ENCODE measurements at places on chromosomes 2 and 18. TPM values are rescaled to one million over a fixed set of nuclear protein-coding genes. Genes with fewer than 3 reads are reported as not detected.

STPG4 gene
- total RNA-seq: not detected

GRCh38 chr18:26458526-26459232, 89.7 kb downstream of the KCTD1 start:
- 0 out of 2 replicates have a peak overlapping the region, but pooled peaks have one; percentile 10 for H3K27ac ChIP-seq
- no peak for DNase-seq
- H3K27me3 ChIP-seq: peaks cover 9% of the 10 kb centered on the region
- no peak overlapping the region for H3K4me3 ChIP-seq
- H3K4me1 ChIP-seq: peaks cover 28% of the 10 kb centered on the region

MGAT4A gene
- total RNA-seq: 6.7 TPM

SLC5A7 gene
- total RNA-seq: not detected

KCNIP3 gene
- 2.1 TPM for total RNA-seq

GRCh38 chr18:59051470-59052165, 88.1 kb upstream of the SEC11C start:
- no peak for DNase-seq
- H3K27ac ChIP-seq: no peak overlapping the region
- no peaks in the 10 kb centered on the region for H3K36me3 ChIP-seq
- H3K4me3 ChIP-seq: no peak overlapping the region
- no peaks in the 10 kb centered on the region for H3K27me3 ChIP-seq

DNA sequence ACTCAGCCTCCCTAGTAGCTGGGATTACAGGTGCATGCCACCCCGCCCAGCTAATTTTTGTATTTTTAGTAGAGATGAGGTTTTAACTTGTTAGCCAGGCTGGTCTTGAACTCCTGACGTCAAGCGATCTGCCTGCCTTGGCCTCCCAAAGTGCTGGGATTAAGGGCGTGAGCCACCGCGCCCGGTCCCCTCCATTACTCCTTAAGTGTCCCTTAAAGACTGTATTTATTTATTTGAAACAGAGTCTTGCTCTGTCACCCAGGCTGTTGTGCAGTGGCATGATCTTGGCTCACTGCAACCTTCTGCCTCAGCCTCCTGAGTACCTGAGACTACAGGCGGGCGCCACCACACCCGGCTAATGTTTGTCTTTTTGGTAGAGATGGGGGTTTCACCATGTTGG, 148.6 kb downstream of the TGIF1 start:
- no peak overlapping the region for H3K4me3 ChIP-seq
- no peaks in the 10 kb centered on the region for H3K27me3 ChIP-seq
- H3K4me1 ChIP-seq: peaks cover 55% of the 10 kb centered on the region
- no peak for DNase-seq
- H3K27ac ChIP-seq: no peak overlapping the region
- H3K36me3 ChIP-seq: no peaks in the 10 kb centered on the region

- H3K27ac ChIP-seq: no peak overlapping the region
- no peak for DNase-seq
- H3K27me3 ChIP-seq: no peaks in the 10 kb centered on the region
- H3K36me3 ChIP-seq: peaks cover 7% of the 10 kb centered on the region
- H3K4me1 ChIP-seq: no peaks in the 10 kb centered on the region
Observed at GRCh38 chr18:53764086-53764485, 460.4 kb downstream of the MBD2 start.

DNA sequence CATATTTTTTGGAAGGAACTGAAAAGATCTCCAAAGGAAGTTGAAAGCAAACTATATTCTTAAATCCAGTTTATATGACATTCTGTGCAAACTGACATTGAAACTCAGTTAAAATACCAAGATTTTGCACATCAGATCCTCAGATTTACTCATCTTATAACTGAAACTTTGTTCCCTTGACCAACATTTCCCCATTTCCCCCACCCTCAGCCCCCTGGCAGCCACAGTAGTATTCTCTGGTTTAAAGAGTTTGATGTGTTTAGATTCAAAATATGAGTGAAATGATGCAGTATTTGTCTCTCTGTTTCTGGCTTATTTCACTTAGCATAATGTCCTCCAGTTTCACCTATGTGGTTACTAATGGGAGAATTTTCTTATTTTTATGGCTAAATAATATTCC, 99.2 kb upstream of the ITGA4 start:
- H3K4me3 ChIP-seq: no peak overlapping the region
- no peaks in the 10 kb centered on the region for H3K27me3 ChIP-seq
- no peaks in the 10 kb centered on the region for H3K4me1 ChIP-seq
- DNase-seq: no peak

DNA sequence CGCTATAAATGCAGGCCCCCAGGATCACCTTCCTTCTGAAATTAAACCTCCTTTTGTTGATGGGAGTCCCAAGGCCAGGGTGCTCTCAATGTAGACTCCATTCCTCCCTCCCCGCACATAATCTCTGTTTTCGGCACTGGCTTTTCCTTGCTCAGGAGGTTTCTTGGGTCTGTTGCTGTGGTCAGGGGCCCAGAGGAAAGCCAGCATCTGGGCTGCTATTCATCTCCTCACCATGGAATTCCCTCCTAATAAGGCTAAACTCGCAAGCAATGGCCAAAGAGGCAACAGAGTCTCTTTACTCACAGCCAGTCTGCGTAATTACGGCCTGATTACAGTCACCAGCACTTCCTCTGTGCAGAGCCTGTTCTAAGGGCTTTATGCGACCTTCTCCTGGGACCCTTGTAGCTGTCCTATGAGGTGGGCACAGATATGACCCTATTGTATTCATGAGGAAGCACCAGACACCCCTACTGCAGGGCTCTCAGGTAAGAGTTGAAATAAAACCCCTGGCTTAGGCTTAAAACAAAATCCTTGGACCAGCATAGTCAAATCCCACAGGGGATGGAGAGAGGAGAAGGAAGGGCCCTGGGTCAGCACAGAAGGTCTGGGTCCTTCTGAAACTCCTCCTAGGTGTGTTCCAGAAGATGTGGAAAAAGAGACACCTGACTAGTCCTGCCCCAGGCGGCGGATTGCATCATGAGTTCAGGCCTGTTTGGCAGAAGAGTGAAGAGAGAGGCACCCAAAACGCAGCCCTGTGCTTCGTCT, 105.0 kb upstream of the SH3BP4 start:
- DNase-seq: no peak
- peaks cover 23% of the 10 kb centered on the region for H3K4me1 ChIP-seq
- no peak overlapping the region for H3K4me3 ChIP-seq
- H3K36me3 ChIP-seq: peaks cover 6% of the 10 kb centered on the region

GRCh38 chr18:77250501-77250925, 865 bp downstream of the GALR1 start:
- H3K36me3 ChIP-seq: peaks cover 19% of the 10 kb centered on the region
- peak; percentile 38 for DNase-seq

DNA sequence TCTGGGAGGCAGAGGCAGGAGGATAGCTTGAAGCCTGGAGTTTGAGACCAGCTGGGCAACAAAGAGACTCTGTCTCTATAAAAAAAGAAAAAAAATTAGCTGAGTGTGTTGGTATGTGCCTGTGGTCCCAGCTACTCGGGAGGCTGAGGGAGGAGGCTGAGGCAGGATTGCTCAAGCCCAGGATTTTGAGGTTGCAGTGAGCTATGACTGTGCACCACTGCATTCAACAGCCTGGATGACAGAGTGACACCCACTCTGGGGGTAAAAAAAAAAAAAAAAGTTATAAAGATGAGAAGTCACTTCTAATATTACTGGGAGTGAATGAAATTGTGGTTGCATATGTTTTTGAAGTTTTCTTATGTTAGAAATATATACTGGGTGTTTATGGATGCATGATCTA, 71.6 kb downstream of the C2orf74 start:
- H3K4me1 ChIP-seq: no peaks in the 10 kb centered on the region
- H3K36me3 ChIP-seq: peaks cover 52% of the 10 kb centered on the region
- DNase-seq: no peak
- no peak overlapping the region for H3K27ac ChIP-seq

DNA sequence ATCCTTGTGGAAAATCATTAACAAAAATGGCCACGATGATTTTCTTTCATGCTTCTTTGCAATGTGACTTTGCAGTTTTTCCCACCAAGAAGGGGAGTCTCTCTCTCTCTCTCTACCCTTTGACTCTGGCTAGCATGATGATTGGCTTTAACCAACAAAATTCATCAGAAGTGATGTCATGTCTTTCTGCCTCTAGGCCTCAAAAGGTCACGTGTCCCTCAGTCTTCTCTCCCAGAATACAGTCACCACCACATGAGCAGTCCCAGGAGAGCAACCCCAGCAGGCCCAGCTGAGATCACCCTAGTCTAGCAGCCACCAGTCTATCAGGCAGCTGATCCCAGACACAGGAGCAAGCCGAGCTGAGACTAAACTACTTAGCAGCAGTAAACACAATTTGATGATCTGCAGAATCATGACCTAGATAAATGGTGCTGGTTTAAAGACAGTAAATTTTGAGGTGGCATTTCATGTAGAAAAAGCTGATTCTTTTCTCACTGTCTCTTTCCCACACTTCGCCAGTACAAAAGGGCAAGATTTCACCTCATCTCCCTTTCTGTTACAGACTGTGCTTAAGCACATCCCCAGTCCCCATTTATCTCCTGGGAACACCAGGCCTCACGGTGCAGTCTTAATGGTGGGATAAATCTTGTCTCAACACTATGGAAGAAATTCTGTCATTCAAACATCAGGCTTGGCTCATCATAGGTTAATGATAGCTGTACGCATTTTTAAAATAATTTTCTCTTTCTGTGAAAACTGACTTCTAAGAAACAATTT, 132.7 kb downstream of the SCG2 start:
- no peak overlapping the region for H3K4me3 ChIP-seq
- no peak for DNase-seq
- peaks cover 4% of the 10 kb centered on the region for H3K4me1 ChIP-seq
- H3K27me3 ChIP-seq: peaks cover 2% of the 10 kb centered on the region
- no peaks in the 10 kb centered on the region for H3K36me3 ChIP-seq

ST8SIA5 gene
- 2.8 TPM for total RNA-seq

DNA sequence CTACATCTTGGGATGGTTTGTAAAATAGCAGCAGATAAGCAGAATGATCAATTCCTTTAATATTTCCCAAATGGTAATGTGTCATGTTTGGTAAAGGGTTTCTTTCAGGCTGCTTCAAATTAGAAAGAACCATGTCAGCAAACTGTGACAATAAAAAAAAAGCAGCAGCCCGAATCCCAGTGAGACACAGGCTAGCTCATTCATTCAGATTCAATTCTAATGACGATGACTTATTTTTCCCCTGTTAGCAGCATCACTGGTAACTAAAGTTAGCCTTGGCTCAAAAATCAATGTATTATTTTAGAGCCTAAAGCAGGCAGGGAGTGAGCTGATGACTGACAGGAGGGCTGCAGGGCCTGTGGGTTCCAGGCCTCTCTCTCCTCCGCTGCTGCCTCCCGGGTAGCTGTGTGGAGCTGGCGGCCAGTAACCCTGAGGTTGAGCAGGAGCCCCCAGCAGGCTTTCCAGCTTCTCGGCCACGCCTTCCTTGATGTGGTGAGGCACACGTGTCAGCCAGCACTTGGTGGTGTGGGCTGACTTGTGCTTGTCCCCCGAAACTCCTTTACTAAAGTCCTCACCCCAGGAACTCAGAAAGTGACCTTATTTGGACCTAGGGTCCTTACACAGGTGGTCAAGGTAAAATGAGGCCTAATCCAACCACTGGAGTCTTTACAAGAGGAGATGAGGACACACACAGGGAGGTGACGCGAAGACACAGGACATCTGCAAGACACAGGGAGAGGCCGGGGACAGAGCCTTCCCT, 120.5 kb upstream of the HS6ST1 start:
- no peaks in the 10 kb centered on the region for H3K27me3 ChIP-seq
- H3K27ac ChIP-seq: no peak overlapping the region
- H3K4me1 ChIP-seq: peaks cover 24% of the 10 kb centered on the region
- no peak for DNase-seq
- no peaks in the 10 kb centered on the region for H3K36me3 ChIP-seq
- no peak overlapping the region for H3K4me3 ChIP-seq

- DNase-seq: no peak
- H3K36me3 ChIP-seq: no peaks in the 10 kb centered on the region
- H3K27me3 ChIP-seq: no peaks in the 10 kb centered on the region
- H3K4me1 ChIP-seq: peaks cover 50% of the 10 kb centered on the region
- no peak overlapping the region for H3K4me3 ChIP-seq
Observed at GRCh38 chr2:190856985-190857384, 23.6 kb upstream of the GLS start.

DYNAP gene
- total RNA-seq: 0.46 TPM

DNA sequence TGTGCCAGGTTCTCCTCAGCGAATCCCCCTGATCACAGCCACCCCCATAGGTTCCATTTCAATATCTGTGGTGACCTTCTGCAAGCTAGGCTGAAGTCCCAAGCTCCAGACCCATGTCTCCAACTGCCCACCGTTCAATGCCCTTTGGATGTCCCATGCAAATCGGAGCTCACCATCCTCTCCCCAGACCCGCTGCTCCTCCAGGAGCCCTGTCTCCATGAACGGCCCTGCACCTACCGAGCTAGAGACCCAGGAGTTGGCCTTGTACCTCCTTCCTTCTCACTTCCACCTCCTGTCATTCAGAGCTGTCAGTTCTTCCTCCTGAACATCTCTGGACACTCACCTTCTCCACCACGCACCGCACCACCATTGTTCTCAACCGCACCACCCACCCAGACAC, 1.0 kb upstream of the FAHD2A start:
- H3K4me3 ChIP-seq: peak overlapping the region; percentile 98
- no peak overlapping the region for H3K27ac ChIP-seq
- H3K36me3 ChIP-seq: no peaks in the 10 kb centered on the region

CHRND gene
- 0.07 TPM for total RNA-seq

GRCh38 chr2:204201507-204201906, 264.9 kb downstream of the ICOS start:
- peaks cover 30% of the 10 kb centered on the region for H3K4me1 ChIP-seq
- H3K27me3 ChIP-seq: peaks cover 24% of the 10 kb centered on the region
- no peak overlapping the region for H3K4me3 ChIP-seq
- no peak overlapping the region for H3K27ac ChIP-seq
- no peaks in the 10 kb centered on the region for H3K36me3 ChIP-seq
- DNase-seq: no peak

TNFAIP6 gene
- total RNA-seq: 0.11 TPM

GRCh38 chr2:70854411-70854810, 18.8 kb upstream of the CD207 start:
- H3K36me3 ChIP-seq: no peaks in the 10 kb centered on the region
- H3K4me3 ChIP-seq: no peak overlapping the region
- DNase-seq: no peak

CCDC121 gene
- 1.9 TPM for total RNA-seq

GRCh38 chr18:57023275-57023882, 123.5 kb upstream of the BOD1L2 start:
- H3K27ac ChIP-seq: no peak overlapping the region
- no peaks in the 10 kb centered on the region for H3K36me3 ChIP-seq
- H3K4me3 ChIP-seq: no peak overlapping the region
- no peaks in the 10 kb centered on the region for H3K27me3 ChIP-seq

TSGA10 gene
- 9.3 TPM for total RNA-seq

DNA sequence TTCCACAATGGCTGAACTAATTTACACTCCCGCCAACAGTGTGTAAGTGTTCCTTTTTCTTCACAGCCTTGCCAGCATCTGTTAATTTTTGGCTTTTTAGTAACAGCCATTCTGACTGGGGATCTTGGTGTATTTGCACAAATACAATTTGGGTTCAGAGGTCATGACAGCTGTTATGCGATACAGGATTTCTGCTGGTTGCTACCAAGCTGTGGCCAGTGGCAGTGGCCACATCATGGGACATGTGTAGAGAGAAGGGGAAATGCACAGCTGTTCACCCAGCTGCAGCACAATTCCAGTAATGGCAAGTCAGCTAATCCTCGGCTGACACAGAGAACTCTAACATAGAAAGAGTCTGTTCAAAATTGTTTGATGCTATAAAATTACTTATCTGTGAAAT, 21.0 kb upstream of the SELENOI start:
- H3K4me1 ChIP-seq: peaks cover 2% of the 10 kb centered on the region
- H3K27me3 ChIP-seq: no peaks in the 10 kb centered on the region
- H3K27ac ChIP-seq: no peak overlapping the region
- no peak for DNase-seq
- no peaks in the 10 kb centered on the region for H3K36me3 ChIP-seq

GRCh38 chr2:217947383-217948350, 55.1 kb downstream of the TNS1 start:
- H3K27me3 ChIP-seq: no peaks in the 10 kb centered on the region
- no peak overlapping the region for H3K4me3 ChIP-seq
- peaks cover 42% of the 10 kb centered on the region for H3K4me1 ChIP-seq
- peak; percentile 54 for DNase-seq

TGFA gene
- total RNA-seq: 3.0 TPM

All from WTC11 (cell line).